Thyroid gland (tissue), 4 donors: ENCODE measurements at places on chromosomes 3 and 15. TPM values are rescaled to one million over a fixed set of nuclear protein-coding genes. Genes with fewer than 3 reads are reported as not detected.

OIP5 gene
- total RNA-seq: not detected

DNA sequence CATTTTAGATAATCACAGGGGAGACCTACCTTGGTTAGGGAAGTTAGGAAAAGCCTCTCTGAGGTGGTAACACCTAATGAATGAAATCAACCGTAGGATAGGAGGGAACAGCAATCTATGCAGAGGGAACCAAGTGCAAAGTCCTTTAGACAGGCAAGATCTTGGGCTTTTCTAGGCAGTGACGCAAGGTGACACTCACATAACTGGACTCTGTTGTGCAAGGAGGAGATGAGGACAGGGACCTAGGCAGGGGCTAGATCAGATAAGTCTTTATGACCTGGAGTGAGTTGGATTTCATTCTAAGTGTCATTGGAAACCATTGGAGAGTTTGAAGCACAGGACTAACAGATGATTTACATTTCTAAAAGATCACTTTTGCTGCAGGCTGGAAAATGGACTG lies 4.6 kb upstream of the LMOD3 start:
- no peaks in the 10 kb centered on the region for H3K4me1 ChIP-seq
- H3K27ac ChIP-seq: no peak overlapping the region
- H3K4me3 ChIP-seq: no peak overlapping the region
- DNase-seq: no peak
- H3K27me3 ChIP-seq: no peaks in the 10 kb centered on the region
- H3K36me3 ChIP-seq: no peaks in the 10 kb centered on the region

- no peak overlapping the region for H3K4me3 ChIP-seq
- no peak overlapping the region for H3K27ac ChIP-seq
- no peak for DNase-seq
Observed at GRCh38 chr3:134625885-134626741, 24.7 kb downstream of the KY start.

DNA sequence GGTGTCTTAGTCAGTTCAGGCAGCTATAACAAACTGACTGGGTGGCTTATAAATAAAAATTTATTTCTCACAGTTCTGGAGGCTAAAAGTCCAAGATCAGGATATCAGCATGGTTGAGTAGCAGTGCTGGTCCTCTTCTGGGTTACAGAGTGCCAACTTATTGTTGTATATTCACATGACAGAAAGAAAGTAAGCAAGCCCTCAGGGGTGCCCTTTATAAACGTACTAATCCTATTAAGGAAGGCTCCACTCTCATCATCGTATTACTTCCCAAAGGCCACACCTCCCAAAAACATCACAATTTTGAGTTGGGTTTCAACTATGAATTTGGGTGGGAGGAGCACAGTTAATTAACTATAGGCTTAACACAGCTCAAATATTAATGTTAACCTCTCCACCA lies 653.0 kb downstream of the DIPK2A start:
- H3K36me3 ChIP-seq: no peaks in the 10 kb centered on the region
- no peaks in the 10 kb centered on the region for H3K27me3 ChIP-seq
- no peaks in the 10 kb centered on the region for H3K4me1 ChIP-seq
- no peak overlapping the region for H3K4me3 ChIP-seq

- DNase-seq: no peak
- no peak overlapping the region for H3K27ac ChIP-seq
- no peaks in the 10 kb centered on the region for H3K36me3 ChIP-seq
- no peak overlapping the region for H3K4me3 ChIP-seq
- peaks cover 8% of the 10 kb centered on the region for H3K4me1 ChIP-seq
Observed at GRCh38 chr3:194468086-194468485, 18.7 kb downstream of the ATP13A3 start.

DNA sequence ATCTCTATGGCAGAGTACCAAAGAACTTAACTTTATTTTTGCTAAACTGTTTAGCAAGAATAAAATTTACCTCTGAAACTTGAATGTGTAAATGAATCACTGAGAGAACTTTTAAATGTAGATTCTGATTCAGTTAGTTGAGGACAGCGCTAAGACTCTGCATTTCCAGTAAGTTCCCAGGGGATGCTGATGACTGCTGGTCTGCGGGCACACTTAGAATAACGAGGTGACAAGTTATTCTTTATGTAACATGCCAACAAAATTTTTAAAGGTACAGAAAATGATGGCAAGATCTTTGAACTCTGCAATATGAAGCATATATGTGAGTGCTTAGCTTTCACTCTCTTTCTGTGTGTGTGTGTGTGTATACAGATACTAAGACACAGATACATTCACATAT lies 56.4 kb downstream of the TGFBR2 start:
- no peaks in the 10 kb centered on the region for H3K27me3 ChIP-seq
- H3K4me1 ChIP-seq: peaks cover 41% of the 10 kb centered on the region
- peaks cover 4% of the 10 kb centered on the region for H3K36me3 ChIP-seq
